ENCODE measurements at places on chromosomes 7 and 10.

DNA sequence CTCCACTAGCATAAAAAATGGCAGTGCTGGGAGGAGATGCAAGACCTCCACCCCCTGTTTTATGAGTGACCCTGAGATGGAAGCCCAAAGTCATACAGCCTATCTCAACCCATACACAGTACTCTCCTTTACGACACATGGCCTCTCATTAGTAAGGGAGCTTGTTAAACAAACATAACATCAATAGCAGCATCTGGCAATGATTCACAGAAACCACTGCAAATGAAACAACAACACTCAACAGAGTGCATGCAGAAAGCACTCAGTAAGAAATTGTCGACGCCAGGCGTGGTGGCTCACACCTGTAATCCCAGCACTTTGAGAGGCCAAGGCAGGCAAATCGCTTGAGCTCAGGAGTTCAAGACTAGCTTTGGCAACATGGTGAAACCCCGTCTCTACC, 27.5 kb upstream of the FIGNL1 start:
- no peak for DNase-seq

DNA sequence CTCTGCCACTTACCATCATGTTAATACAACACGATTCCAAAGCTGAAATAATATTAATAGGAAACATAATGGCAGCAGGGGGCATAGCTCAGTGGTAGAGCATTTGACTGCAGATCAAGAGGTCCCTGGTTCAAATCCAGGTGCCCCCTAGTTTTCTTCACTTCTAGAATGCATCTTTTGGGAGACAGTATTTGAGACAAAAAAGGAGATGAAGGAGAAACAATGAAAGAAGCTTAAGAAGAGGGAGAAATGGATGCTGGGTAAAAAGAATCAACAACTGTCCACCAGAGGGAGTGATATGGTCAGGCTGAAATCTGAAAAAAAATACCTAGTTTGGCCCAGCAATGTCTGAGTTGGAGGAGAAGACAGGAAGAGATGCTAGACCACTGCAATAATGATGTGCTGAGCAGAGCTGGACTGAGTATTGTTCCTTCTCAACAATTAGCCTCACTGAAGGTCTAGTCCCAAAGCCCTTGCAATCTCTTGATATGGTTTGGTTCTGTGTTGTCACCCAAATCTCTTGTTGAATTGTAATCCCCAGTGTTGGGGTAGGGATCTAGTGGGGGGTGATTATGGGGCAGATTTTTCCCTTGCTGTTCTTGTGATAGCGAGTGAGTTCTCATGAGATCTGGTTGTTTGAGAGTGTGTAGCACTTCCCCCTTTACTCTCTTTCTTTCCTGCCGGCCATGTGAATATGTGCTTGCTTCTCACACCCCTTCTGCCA, 48.3 kb downstream of the ZNF783 start:
- DNase-seq: peak; percentile 73

GRCh38 chr10:34739915-34740314, 75.2 kb downstream of the PARD3 start:
- peak; percentile 71 for DNase-seq

- DNase-seq: no peak
These were observed 53.1 kb downstream of the SHOC2 start for GRCh38 chr10:110972231-110973134.

DNA sequence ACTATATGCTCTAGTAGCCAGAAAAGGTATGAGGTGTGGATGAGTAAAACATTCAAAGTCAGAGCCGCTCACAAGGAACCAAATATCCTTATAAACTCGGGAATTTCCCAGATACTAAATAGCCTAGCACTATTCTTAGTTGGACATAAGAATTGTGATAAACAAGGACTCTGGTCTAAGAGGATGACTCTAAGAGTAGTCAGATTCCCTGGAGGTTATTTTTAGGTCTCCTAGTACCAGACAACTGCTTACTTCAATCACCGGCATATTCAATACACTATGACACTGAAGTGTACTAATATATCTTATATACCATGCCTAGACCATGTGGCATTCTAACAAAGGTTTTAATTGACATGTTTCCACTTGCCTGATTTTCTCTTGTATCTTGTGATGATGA, 56.5 kb downstream of the LMBR1 start:
- DNase-seq: no peak

DNA sequence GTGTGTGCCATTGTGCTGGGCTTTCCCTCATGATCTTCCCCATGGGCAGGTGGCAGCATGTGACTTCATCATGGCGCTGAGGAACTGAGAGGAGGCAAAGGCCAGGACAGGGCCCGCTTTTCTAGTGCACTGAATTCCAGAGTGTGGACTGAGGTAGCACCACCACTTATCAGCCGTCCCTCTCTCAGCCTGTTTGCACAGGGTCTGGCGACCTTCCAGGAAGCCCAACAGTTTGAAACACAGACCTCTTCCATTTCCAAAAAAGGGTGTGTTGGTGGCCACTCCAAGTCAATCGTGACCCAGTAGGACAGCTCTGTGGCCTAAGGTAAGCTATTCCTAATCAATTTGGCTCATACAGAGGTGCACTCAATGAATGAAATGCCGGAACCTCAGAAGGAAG, 4.4 kb downstream of the DNAJC30 start:
- DNase-seq: no peak
